Progenitor cell of endocrine pancreas (in vitro differentiated cells): ENCODE measurements at places on chromosomes 5 and 9. TPM values are rescaled to one million over a fixed set of nuclear protein-coding genes. Genes with fewer than 3 reads are reported as not detected.

HINT2 gene
- total RNA-seq: 37.7 and 41.5 TPM in 2 replicates

SLCO6A1 gene
- 2.0 and 4.9 TPM in 2 replicates for total RNA-seq

SLC35D2 gene
- 52.6 and 60.9 TPM in 2 replicates for total RNA-seq

MORN5 gene
- 0.57 and 1.9 TPM in 2 replicates for total RNA-seq

WNK2 gene
- 302 and 345 TPM in 2 replicates for total RNA-seq

FOXD4L4 gene
- total RNA-seq: 0.16 and 0.19 TPM in 2 replicates

NREP gene
- 414 and 460 TPM in 2 replicates for total RNA-seq

PCDHB4 gene
- total RNA-seq: 4.4 and 4.6 TPM in 2 replicates

MAMDC2 gene
- total RNA-seq: 0.27 and 0.60 TPM in 2 replicates

GALNT12 gene
- total RNA-seq: 12.9 and 15.9 TPM in 2 replicates

DMRT3 gene
- 0.34 and 0.53 TPM in 2 replicates for total RNA-seq

CCIN gene
- total RNA-seq: not detected in 2 replicates

SPINK7 gene
- total RNA-seq: not detected in 2 replicates

GRM6 gene
- not detected in 2 replicates for total RNA-seq

GTF2H2C gene
- 52.6 and 64.1 TPM in 2 replicates for total RNA-seq

DBH gene
- total RNA-seq: not detected in 2 replicates

IFNA21 gene
- total RNA-seq: not detected in 2 replicates

PCDHGB2 gene
- 0.80 and 0.89 TPM in 2 replicates for total RNA-seq

FBXL7 gene
- total RNA-seq: 14.8 and 15.4 TPM in 2 replicates

FOXI1 gene
- total RNA-seq: not detected in 2 replicates

GDNF gene
- 0.47 and 0.57 TPM in 2 replicates for total RNA-seq

CCNO gene
- total RNA-seq: 0.19 TPM in 1 of 2 replicates, not detected in the other

SAXO1 gene
- 0.22 TPM in 1 of 2 replicates, not detected in the other for total RNA-seq

AGXT2 gene
- not detected in 2 replicates for total RNA-seq

PCDHA8 gene
- 4.9 and 5.1 TPM in 2 replicates for total RNA-seq

CAMK4 gene
- 2.1 and 2.3 TPM in 2 replicates for total RNA-seq

SH2D3C gene
- total RNA-seq: 2.0 and 2.6 TPM in 2 replicates

RNF183 gene
- total RNA-seq: 0.26 and 0.44 TPM in 2 replicates

ENTR1 gene
- total RNA-seq: 68.3 and 70.9 TPM in 2 replicates

RNF180 gene
- total RNA-seq: 10.9 and 11.2 TPM in 2 replicates

ANKRD31 gene
- total RNA-seq: 0.55 and 0.80 TPM in 2 replicates

GADD45G gene
- total RNA-seq: 1.8 and 1.9 TPM in 2 replicates

PCDHB3 gene
- total RNA-seq: 9.1 and 9.4 TPM in 2 replicates

TIMD4 gene
- not detected in 2 replicates for total RNA-seq

LRRC70 gene
- 0.75 and 0.77 TPM in 2 replicates for total RNA-seq

ZNF367 gene
- total RNA-seq: 5.3 and 5.7 TPM in 2 replicates

SLC1A1 gene
- 3.8 and 5.6 TPM in 2 replicates for total RNA-seq

TNC gene
- total RNA-seq: 5.1 and 15.1 TPM in 2 replicates

ZDHHC11 gene
- total RNA-seq: 44.3 and 47.6 TPM in 2 replicates

FBP2 gene
- total RNA-seq: not detected in 2 replicates

ACOT12 gene
- not detected in 2 replicates for total RNA-seq

RPL37 gene
- total RNA-seq: 1,476 and 1,494 TPM in 2 replicates

CER1 gene
- 0.73 TPM in 1 of 2 replicates, not detected in the other for total RNA-seq

SELENOP gene
- 85.3 and 86.3 TPM in 2 replicates for total RNA-seq

PRPF4 gene
- 33.6 and 35.1 TPM in 2 replicates for total RNA-seq

CCDC69 gene
- 3.6 and 4.6 TPM in 2 replicates for total RNA-seq

TEX53 gene
- total RNA-seq: not detected in 2 replicates

RORB gene
- total RNA-seq: 0.07 TPM in 1 of 2 replicates, not detected in the other

TXNDC8 gene
- not detected in 2 replicates for total RNA-seq

SLC25A48 gene
- total RNA-seq: 0.34 and 0.69 TPM in 2 replicates
